ENCODE measurements at places on chromosomes 11 and 22. TPM values are rescaled to one million over a fixed set of nuclear protein-coding genes. Genes with fewer than 3 reads are reported as not detected.

Gene RAG1
- 0.35 TPM for total RNA-seq

GRCh38 chr11:117806846-117807245 lies 9.8 kb upstream of the DSCAML1 start:
- no peak for DNase-seq

DNA sequence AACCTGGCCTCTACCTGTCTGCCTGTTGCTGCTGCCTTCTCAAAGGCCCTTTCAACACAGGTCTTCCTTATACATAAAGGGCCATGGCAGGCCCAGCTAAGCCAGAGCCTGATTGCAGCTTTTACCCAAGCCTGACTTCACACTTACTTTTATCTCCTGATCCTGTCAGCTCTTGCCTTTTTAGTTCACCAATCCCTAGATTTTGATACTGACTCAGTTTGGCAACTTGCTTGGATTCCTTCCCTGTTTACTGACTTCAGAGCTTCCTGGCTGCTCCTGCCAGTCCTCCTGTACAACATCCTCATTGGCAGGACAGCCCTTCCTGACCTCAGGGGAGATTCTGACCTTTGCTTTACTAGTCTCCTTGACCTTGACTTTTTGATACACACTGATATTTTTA lies 195.2 kb downstream of the NELL1 start:
- DNase-seq = no peak

Gene PRRG4
- 0.03 TPM for total RNA-seq

GRCh38 chr11:105991888-105992287 lies 30.2 kb downstream of the MSANTD4 start:
- DNase-seq = no peak

Gene SNX32
- 1.1 TPM for total RNA-seq

- no peak for DNase-seq
Observed at GRCh38 chr22:30370641-30371230, 13.9 kb downstream of the CCDC157 start.

DNA sequence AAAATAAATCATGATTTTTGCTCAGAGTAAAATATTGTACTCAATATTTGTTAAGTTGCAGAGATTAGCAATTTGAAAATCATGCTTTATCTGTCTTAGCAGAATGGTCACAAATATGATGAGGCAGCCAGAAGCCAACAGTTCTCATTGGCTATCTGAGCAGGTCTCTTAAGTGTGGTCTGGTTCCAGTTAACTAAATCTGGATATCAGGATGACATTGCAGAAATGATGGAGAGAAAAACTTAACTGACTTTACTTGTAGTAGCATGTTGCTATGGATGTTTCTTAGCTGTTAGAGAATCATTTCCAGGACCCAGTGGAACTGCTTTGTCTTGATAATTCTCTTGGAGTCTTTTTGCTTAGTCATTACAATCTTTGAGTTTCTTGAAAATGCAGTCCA lies 1070.3 kb downstream of the JRKL start:
- no peak for DNase-seq

- DNase-seq = no peak
Observed at GRCh38 chr22:38449776-38450175, 5.2 kb downstream of the KCNJ4 start.

DNA sequence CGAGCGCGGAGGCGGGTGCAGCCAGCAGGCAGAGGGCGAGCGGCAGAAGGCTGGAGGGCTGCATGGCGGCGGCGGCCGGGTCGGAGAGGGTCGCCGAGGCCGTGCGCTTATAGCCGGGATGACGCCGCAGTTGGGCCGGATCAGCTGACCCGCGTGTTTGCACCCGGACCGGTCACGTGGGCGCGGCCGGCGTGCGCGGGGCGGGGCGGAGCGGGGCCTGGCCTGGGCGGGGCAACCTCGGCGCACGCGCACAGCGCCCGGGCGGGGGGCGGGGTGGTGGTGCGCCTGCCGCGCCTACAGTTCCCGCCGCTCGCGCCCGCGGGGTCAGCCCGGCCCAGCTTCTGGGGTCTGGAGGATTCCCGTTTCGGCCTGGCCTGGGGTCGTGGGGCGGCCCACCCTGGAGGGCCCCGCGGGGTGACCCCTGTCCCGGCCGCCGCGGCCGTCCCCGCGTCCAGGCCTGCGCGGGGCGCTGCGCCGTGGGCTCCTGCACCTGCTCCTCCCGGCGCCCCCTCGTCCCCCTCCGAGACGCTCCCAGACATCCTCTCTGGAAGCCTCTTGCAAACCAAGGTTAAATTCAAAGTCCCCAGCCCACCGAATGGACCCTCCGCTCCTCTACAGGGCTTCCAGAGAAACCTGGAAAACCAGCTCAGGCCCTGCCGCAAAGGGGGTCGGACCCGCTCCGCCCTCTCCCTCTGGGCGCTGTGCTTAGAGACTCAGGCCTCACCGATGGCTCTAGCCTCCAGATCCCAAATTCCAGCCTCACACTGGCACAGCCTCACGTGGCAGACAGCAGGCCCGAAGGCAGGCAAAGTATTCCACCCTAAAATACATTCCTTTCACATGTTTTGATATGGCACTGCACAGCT lies at the start of gene CTSD:
Gene CTSD, minus strand, starts transcription at position 132 of the 866 bp plus-strand sequence. Its CDS starts 68 bp downstream, at position 64.
- DNase-seq = peak; percentile 56

DNA sequence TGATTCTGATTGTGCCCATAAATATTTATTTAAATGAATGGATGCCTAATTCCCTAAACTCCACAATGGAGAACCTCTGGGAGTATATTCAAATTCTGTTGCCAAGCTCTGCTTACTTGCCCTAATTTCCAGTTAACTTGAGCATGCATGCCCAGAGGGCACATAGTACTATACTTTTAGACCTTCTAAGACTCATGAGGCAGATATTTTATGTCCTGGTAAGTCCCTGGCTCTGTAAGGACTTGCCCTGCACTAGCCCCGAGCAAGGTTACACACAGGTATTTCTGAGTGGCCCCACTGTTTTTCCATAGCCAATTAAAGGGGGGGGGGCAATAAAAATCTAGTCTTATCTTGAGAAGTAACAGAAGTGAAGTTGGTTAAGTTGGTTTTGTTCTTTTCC lies 21.1 kb upstream of the CAPRIN1 start:
- no peak for DNase-seq

DNA sequence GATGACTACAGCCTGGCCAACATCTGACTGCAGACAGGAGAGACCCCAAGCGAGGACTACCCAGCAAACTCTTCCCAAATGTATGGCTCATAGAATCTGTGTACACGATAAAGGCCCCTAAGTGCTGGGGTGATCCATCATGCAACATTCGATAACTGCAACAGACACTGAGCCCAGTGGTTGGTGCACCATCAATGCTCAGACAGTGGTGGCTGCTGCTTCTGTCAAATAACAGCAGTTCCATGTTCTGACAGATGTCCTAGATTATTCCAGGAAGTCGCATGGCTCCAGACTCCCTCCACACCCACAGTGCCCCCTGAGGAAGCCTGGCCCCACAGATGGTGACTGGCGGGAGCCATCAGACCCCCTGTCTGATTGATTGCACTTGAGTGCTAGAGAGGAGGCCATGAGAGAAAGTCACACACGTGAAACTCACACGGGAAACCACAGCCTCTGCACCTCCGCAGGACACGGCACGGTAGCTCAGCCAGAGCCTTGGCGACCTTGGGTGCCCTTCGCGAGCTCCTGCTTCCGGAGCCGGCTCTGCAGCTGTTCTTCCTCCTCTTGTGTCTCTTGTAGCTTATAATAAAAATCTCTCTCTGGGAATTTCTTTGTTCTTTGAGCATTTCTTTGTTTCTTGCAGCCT lies 1155.9 kb downstream of the TBC1D22A start:
- peak; percentile 11 for DNase-seq

Gene APIP
- total RNA-seq = 14.2 TPM

DNA sequence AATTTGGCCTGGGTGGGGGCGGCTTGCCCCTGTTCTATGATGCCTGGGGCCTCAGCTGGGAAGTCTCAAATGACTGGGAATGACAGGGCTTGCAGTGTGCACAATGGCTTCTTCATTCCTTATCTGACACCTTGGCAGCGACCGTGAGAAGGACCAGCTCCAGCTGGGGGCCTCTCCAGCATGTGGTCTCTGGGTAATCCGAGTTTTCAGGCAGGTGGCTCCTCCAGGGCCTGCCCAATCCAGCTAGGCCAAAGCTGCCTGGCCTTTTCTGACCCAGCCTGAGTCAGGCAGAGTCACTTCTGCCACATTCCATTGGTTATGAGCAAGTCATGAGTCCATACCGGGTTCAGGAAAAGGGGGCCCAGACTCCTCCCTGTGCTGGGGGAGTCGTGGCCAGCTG lies 646.0 kb downstream of the OPCML start:
- DNase-seq = no peak

GRCh38 chr11:66567787-66568123 lies 651 bp downstream of the CTSF start:
- no peak for DNase-seq

DNA sequence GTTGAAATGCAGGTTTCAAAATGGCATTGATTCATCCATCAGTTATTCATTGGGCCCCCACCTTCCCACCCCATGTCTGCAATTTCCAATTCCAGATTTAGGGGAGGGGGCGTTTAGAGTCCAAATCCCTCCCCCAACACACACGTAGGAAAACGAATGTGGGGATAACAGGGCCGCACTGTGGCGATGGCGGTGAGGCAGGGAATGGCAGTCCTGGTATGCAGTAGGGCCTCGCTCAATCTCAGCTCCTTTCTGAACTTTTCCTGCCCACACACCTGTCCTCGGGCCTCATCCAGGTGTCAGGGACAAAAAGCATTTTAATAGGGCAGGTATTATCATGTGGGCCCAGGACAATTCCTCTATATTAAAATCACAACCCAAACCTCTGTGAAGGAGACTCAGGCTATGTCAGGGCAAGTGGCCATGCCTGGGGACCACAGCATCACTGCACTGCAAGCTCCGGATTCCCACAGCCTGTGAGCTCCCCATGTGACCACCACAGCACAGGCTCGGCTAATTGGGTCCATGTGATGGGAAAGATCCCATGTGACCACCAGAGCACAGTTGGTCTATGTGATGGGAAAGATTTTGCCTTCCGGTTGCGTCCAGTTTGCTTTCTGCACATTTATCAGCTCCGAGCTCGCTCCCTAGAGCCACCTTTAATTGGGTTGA lies 44.5 kb downstream of the RTL6 start:
- DNase-seq = no peak

Gene ARHGAP20
- not detected for total RNA-seq

- no peak for DNase-seq
Observed at GRCh38 chr11:10426475-10426874, 28.6 kb upstream of the AMPD3 start.

DNA sequence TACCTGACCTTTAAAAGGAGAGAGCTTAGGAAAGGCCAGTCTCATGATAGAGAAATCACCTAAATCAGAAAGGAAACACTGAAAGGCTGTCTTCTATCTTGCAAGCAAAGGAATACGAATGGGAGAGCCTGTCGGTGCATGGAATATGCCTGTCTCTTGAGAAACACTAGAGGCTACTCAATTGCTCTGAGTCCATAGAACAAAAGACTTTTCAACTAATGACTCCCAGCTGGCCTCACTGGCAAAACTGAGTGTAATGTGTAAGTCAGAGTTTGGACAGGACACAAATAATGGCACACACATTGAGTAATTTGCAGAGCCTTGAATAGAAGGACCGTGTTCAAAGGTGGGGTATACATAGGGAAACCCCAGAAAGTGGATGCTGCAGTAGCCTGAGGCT lies 171.0 kb upstream of the ARHGAP20 start:
- DNase-seq = no peak

Gene ADAMTS8
- 0.12 TPM for total RNA-seq

Gene SYT8
- total RNA-seq = not detected

Gene LDLRAD3
- total RNA-seq = 0.18 TPM

DNA sequence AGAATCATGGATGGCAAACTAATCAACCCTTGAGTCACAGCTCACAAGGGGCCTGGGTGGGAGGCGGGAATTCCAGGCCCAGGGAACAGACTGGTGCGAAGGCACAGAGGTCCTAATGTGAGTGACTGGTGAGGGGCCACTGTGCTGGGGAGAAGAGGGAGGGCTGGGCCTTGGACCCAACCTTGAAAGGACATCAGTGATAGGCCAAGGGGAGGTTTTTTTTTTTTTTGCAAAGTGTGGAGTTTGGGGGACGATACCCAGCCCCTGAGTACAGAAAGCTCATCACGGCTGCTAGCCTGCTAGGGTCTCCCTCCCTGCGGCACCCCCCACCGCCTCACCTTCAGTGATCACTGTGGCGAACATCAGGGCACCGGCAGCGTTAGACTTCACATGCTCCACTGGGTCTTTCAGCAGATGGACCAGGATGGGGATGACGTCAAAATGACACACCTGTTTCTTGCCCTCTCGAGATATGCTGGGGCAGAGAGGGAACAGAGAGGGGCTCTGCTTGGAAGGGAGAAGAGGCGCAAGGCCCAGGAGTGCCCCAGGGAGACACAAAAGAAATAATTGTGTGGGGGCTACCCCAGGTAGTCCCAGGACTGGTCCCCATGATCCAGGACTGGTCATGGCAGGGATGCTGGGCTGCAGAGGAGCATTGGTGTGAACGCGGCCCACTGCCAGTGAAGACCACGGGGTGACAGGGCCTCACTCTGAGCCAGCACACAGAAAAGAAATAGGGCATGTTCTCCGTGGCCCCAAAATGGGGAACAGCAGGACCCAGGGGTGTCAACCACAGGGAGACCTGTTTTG lies 8.6 kb upstream of the GNAZ start:
- DNase-seq = no peak

DNA sequence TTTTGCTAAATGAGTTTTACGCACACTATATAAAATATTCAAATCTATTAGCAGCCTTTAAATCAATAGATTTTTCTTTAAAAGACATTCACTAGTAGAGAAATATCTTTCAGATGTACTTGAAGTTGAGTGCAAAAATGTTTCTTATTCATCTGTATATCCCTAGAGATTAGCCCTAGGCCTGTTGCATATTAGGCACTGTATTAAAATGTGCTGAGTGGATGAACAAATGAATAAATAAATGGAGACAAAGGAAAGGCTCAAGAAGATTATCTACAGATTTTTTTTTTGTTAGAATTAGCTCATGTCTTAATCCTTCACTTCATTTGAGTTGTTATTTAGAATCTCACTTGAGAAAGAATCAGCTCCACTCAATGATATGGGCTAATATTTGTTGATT lies 12.0 kb upstream of the MMP13 start:
- no peak for DNase-seq

Gene TESMIN
- 7.7 TPM for total RNA-seq

GRCh38 chr11:118907051-118908042 lies 18.4 kb downstream of the BCL9L start:
- DNase-seq = peak; percentile 73
